HuH-7.5 (cell line): ENCODE measurements at places on chromosomes 3 and 15.

GRCh38 chr3:129985113-129985512, 10.6 kb downstream of the TRH start:
- no peak for DNase-seq

GRCh38 chr3:58874795-58875194, 175.0 kb downstream of the CFAP20DC start:
- no peak for DNase-seq

DNA sequence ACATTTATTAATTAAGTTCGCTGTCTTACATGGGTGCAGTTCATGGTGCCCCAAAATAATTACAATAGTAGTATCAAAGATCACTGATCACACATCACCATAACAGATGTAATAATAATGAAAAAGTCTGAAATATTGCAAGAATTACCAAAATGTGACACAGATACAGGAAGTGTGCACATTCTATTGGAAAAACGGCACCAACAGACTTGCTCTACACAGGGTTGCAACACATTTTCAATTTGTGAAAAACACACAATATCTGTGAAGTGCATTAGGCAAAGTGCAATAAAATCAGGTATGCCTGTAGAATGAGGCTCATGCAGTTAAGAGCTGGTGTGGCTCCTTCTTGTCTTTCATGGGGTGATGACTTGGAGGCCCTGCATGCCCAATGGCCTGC, 265.8 kb downstream of the RPLP1 start:
- DNase-seq: no peak

DNA sequence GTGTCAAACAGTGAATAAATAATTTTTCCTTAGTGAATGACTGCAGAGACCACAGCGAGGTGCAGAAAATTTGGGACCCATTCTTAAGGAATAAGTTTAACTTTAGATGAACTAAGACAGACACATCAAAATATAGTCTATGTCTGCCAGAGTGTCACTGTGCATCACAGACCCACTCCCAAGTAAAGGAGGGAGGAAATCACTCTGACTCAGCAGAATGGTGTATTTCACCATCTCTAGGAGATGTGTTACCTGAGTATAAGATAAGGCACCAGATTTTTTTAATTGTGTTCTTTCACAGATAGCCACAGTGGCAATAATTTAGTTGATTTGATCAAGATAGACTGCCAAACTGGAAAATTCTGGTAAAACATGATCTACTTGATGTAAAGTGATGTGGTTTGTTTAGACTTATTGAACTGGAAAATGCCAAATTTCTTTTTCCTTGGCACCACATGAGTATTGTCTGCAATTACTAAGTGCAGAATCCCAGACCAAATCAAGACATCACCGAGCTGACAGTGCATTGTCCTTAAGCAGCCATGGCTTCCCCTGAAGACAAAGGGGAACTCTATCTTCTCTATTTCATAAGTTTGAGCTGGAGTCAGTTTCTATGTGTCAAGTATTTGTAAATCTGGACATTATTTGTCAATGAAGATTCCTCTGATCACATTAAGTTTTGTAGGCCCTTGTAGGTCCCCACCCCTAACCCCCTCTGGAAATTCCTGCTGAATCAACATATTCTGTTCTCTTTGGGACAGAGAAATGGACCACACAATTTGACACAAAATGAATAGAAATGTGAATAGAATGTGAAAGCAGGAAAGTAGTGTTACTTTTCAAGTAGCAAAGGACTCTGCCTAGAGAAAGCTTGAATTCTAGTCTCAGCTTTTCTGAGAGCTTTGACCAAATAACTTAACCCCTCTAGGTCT, 47.6 kb downstream of the TIPARP start:
- DNase-seq: no peak

DNA sequence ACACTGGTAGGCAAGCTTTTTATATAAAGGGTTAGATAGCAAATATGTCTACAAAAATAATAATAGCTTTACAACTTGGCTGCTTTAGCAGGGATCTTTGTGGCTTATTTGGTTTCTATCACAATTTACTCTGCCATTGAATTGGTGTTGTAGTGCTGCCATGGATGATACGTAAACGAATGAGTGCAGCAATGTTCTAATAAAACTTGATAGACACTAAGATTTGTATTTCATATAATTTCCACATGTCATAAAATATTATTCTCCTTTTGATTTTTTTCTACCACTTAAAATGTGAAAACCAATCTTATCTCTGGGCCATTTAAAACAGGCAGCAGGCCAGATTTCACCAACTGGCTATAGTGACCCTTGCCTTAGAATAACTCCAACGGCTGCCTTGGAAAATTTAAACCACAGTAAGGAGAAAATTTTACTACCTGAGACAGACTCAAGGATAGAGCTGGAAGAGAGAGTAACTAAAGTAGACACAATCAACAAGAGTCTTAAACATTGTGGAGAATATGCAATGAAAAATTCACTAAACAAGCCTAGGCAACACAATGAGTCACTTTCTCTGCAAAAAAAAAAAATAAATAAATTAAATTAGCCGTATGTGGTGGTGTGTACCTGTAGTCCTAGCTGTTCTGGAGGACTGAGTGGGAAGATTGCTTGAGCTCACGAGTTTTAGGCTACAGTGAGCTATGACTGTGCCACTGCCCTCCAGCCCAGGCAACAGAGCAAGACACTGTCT, 8.1 kb downstream of the NPHP3 start:
- DNase-seq: no peak
